Stimulated activated CD8-positive, alpha-beta memory T cell treated with anti-CD3 and anti-CD28 coated beads, Interleukin-7, amount 100 ng/mL, for 4 hours (primary cell): ENCODE measurements at places on chromosomes 4 and X.

DNA sequence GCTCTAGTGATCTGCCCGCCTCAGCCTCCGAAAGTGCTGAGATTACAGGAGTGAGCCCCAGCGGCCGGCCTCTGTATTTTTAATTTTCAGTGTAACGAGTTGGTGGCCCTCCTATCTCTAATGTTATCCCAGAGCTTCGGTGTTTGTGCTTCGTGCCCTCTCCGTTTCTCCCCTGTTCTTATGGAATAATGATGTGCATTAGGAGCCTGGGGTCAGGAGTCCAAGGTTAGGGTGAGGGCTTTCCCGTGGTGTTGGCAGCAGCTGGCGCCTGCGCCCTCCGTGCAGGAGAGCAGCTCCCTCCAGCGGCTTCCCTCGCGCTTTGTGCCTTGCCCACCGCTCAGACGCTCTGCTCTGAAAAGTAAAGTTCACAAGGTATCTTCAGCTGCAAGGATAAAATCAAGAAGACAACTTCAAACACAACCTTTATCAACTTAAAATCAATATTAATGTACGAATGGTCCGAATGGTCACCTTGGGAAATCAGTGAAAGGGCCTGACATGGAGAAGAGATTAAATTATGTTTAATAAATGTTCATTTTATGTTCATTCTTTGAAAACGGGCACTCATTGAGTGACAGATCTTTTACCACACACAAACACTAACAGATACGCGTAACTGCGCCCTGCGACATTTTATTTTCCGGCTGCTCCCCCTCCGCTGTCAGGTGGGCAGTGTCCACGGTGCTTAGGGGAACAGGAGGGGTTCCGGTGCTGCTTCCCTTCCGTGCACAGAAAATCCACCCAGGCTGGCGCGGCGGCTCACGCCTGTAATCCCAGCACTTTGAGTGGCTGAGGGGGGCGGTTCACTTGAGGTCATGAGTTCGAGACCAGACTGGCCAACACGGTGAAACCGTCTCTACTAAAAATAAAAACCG, 62.4 kb downstream of the TRAPPC11 start:
- no peak for DNase-seq

DNA sequence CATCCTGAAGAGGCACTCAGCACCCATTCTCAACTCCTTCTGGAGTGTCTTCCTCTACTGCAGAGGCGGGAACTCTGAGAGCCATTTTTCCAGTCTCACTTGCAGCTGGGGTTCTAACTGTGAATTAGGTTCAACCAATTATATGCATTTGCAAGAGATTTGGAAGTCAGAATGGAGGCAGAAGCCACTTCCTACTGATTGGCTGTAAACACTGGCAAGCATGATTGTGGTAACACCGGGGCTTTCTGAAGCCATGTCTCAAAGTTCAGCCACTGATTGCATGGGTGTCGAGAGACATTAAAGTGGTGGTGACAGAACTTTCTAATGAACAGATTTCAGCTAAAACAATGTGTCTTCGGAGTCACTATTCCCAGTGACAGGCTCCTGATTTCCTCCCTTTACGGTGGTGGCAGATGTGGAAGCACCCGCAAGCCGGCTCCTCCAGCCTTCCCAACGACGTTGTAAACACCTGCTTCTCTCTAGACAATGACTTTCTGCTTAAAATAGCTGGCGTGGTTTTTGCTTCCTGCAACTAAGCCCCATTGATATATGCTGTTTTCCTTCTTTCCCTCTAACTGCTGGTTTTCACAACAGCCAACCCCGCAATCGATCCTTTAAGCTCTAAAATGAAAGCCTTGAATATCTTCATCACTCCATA, 92.0 kb downstream of the IRF2 start:
- DNase-seq, result no peak

DNA sequence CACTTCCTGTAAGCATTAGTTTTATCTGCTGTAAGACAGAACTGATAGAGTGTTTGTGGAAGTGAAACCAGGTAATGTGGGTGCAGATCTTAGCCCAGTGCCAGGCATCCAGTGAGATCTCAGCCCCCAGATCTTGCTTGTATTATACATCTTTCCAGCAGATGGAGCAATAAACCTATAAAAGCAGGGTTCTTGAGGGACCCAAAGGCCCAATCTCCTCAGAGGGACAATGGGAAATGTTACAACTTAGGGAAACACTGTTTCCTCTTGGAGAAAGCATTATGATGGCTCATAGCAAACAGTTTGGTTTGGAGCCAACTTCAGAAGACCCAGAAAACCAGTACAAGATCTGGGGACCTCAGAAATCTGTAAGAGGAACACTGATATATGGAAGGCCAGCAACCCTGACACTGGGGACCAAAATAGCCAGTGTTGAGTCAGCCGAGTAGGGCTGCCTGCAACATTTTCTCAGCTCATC, 206.3 kb downstream of the SLC7A11 start:
- no peak for DNase-seq

DNA sequence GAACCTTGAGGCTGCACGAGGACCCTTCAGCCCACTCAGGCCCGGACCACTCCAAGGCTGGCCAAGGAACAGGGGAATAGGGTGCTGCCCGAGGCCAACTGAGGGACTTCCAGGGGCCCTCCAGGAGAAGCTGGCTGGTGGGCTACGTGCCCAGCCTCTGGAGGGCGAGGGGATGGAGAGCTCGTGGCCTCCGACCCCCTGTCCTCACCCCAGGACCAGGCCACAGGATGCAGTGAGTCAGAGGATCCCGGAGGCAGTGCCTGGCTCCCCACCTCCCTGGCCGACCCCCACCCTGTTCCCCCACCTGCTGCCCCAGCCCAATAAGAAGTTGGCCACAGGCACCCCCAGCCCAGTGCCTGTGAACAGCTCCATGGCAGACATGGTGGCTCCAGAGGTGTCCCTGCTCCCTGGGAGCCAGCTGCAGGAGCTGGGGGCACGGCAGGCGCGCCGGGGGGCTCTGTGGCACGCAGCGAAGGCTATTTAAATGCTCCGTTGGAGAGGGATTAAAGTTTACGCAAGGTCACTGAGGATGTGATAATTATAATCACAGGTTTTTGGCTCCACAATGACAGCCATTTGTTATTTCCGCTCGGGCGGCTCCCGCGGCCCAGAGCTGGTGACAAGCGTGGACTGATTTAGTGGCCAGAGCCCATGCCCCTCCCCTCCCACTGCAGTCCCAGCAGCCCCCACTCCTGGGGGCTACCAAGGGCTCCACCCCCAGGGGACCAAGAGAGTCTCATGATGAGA, 95.7 kb upstream of the NKX1-1 start:
- no peak for DNase-seq

- DNase-seq, result no peak
These were observed 193.4 kb downstream of the FRAS1 start for GRCh38 chr4:78250500-78250899.

- no peak for DNase-seq
These were observed 62.7 kb downstream of the LDB2 start for GRCh38 chr4:16835597-16836247.

- DNase-seq, result no peak
These were observed 84.8 kb downstream of the TMEM164 start for GRCh38 chrX:110087485-110088356.

DNA sequence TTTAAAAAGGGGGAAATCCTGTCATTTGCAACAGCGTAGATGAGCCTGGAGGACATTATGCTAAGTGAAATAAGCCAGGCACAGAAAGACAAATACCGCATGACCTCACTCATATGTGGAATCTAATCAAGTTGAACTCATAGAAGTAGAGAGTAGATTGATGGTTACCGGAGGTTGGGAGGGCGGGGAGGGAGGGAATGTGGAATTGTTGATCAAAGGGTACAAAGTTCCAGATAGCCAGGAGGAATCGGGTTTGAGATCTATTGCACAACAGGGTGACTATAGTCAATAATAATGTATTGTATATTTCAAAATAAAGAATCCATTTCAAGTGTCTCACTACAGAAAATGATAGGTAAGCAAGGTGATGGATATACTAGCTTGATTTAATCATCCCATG, 393.2 kb downstream of the BCOR start:
- DNase-seq, result no peak

DNA sequence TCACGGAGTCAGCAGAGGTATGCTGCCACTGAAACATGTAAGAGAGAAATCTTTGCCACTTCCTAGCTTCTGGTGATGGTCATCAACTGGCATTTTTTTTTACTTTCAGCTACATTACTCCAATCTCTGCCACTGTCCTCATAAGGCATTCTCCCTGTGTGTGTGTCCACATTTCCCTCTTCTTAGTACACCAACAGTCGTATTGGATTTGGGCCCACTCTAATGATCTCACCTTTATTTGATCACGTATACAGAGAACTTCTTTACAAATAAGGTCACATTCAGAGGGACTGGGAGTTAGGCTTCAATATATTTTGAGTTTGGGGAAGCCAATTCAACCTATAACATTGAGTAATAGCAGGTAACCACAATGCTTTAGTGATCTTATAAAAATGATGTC, 649.1 kb downstream of the GRID2 start:
- DNase-seq, result no peak

DNA sequence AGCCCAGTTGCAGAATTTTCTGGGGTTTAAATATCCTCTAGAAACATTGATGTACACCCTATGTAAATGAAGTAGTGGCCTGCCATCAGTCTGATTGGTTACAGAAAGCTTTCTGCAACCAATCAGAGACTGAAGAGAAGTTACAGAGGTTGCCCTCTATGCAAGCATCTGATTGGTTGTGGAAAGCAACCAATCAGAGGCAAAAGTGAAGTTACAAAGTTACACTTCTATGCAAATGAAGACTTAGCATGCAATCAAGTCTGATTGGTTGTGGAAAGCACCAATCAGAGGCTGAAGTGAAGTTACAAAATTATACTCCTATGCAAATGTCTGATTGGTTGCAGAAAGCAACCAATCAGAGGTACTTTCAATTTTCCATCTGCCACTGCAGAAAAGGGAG, 51.9 kb upstream of the USP9X start:
- DNase-seq, result no peak

GRCh38 chrX:141164406-141164805, 12.5 kb downstream of the LDOC1 start:
- no peak for DNase-seq

GRCh38 chr4:40306976-40307375, 28.2 kb upstream of the CHRNA9 start:
- no peak for DNase-seq

DNA sequence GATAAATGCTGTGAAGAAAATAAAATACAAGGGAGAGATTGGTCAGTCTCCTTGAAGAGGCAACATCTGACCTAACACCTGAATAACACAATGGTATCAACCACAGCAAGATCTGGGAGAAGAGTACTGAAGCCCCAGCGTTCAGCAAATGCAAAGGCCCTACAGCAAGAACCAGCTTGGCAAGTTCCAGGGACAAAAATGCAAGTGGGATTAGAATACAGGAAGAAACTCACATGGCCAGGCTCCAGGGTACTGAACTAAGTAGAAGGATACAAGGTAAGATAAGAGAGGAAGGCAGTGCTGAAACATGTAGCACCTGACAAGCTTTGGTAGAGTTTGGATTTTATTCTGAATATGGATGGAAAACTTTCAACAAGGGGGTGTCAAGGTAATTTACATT, 3.6 kb downstream of the SMIM14 start:
- no peak for DNase-seq

DNA sequence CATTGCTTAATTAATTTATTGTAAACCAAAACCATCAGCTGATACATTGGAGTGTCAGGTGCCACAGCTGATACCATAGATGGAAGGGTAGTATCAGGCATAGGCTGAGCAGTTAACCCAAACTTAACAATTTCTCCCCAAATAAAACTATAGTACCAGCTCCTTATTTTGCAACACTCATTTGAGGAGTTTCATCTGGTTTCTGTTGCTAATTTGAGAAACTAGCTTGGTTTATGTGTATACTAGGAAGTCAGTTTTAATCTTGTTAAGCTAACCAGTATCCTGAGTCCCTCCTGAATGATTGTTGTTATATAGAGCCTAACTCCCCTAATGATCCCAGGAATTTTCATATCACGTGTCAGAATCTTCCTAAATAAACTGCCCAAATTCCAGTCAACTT, 12.7 kb downstream of the DCAF16 start:
- no peak for DNase-seq

GRCh38 chrX:25872786-25873185, 265.4 kb upstream of the MAGEB18 start:
- DNase-seq, result no peak

- no peak for DNase-seq
These were observed 266.2 kb upstream of the CASK start for GRCh38 chrX:42189576-42189975.

GRCh38 chrX:52437212-52437611, 58.4 kb upstream of the XAGE1A start:
- no peak for DNase-seq

DNA sequence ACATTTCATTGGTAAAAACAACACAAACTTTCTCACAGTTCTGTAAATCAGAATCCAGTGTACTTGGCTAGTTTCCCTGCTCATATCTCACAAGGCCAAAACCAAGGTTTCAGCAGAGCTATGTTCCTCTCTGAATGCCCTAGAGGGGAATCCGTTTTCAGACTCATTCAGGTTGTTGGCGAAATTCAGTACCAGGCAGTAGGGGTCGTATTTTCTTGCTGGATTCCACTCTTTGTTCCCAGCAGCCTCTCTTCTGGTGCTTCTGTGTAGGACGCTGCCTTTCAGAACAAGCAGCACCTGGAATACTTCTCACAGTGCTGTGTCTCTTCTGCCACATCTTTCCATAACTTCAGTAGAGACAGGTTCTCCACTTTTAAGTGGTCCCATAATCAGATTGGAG, 351.9 kb downstream of the PCDH18 start:
- no peak for DNase-seq

DNA sequence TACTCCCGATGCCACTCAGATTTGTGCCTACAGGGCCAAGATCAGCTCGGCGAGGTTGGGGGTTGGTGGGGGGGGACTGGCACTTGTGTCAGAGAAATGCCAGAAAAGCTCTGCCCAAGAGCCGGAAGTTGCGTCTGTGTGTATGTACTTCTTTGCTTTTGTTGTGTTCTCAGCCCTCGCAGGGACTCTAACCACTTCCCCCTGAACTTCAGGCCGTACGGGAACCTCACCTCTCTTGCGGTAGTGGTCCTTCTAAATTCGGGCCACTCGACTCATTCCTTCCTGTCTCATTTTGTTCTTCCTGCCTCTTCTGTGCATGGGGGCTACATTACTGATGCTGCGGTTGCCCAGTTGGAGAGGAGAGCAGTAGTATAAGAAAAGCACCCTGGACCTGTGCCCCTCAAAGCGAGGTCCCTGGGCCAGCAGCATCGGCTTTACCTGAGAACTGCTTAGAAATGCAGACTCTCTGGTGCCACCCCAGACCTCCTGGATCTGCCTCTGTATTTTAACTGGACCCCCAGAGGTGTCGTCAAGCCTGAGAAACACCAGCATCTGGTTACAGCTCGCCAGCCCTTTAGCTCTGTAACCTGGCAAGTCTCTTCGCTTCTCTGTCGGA, 146.3 kb upstream of the RPS6KA3 start:
- DNase-seq, result peak; percentile 19

GRCh38 chr4:109276482-109277095, 25.9 kb downstream of the COL25A1 start:
- no peak for DNase-seq

GRCh38 chr4:188466001-188466400, 326.8 kb downstream of the TRIML1 start:
- DNase-seq, result no peak

- DNase-seq, result no peak
These were observed 242.4 kb downstream of the BMPR1B start for GRCh38 chr4:95000076-95000648.
